ENCODE measurements at places on chromosomes 6 and 20.

- DNase-seq = no peak
Measured at GRCh38 chr6:16844183-16844582, 82.9 kb upstream of the ATXN1 start.

DNA sequence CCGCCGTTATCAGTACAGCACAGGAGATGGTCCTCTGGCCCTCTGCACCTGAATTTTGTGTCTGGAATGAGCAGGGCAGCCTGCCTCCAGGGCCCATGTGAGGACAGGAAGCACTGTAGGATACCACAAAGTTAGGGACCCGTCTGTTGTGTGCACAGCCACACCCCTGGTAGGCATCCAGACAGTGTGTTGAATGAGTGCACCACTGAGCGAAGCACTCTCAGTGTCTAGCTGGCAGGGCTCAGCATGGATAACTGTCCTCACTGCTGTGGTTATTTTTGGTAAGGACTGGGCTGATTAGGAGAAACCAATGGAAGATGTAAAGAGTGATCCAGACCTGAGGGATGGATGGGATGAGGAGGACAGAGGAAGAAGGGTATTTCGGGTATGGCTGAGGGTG lies 178.7 kb downstream of the CLIC5 start:
- no peak for DNase-seq

- no peak for DNase-seq
Measured at GRCh38 chr20:38091441-38092216, 58.1 kb downstream of the RPRD1B start.

DNA sequence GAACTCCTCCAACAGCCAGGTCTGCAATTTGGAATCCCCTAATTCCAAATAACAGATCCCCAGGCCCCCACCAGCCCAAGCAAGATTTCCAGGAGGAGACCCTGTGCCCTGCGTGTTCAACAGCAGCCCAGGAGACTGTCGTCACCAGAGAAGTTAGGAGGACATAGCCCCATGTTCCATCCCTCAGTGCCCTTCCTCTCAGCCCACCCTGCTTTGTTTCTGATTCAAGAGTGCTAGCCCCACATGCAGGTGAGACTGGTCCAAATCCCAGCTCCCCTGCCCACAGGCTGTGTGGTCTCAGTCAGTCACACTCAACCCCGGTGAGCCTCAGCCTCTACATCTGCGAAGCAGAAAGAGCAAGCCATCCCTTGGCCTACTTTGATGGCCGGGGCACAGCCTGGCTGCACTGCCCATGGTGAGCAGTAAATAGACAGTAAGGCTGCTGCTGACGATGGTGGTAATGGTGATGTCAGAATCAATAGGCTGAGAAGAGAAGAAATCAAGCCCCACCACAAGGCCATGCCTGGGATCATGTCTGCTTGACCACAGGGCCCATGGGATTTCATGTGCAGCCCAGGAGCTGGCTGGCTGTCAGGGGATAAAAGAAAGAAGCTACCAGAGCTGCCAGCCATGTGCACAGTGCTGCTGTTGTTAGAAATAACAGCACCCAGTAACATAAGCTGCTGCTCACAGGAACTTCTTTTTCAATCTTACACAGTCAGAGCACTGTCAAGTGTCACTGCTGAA lies 51.5 kb upstream of the NXT1 start:
- DNase-seq = no peak

DNA sequence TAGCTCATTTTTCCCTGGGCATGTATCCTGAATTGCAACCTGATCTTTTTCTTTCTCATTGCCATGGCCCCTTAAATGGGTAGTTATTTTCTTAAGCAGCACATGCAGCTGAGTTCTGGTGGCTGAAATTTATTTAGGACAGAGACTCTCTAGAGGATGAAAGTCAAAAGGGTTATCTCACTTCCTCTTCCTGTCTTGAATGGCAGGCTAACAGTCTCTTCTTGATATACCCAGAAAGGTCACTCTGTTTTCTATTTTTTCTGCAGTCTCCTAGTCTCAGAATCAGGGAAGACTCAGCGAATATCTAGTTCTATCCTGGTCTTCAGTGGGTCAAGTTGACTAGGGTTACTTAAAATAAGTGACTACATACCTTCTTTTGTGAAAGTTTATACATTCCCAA lies 243.3 kb downstream of the EPHA7 start:
- DNase-seq = no peak

GRCh38 chr6:88276331-88276730 lies 110.2 kb upstream of the CNR1 start:
- no peak for DNase-seq

GRCh38 chr20:41167481-41168253 lies 30.3 kb downstream of the PLCG1 start:
- no peak for DNase-seq

DNA sequence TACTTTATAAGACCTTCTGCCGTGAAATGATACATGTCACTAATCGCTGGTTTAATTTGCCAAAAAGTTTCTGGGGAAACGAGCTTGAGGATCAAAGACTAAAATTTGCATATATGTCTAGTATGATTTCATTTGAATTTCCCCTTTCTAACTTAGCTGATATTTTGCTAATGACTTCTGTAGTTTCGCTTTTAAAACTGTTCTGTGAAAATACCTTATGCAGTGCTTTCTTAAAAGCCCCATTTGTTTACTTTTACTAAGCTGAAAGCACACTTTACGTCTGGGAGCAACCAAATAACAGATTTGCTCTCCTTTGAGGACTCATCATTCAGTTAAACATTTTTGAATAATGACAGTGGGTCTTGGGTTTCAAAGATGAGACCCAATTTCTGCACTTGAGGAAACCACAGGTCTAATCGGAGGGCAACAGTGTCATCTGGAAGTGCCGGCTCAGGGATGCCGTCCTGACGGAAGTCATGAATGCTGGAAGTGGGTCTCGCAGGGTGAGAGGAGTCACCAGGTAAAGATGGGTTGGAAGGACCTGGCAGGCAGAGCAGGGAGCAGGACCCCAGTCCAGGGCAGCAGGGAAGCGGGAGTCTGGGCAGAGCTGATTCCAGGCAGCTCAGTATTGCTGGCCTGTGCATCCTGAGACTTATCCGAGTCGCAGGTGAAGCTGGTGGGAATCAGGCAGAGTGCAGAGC lies 33.2 kb downstream of the PLEKHG1 start:
- no peak for DNase-seq

DNA sequence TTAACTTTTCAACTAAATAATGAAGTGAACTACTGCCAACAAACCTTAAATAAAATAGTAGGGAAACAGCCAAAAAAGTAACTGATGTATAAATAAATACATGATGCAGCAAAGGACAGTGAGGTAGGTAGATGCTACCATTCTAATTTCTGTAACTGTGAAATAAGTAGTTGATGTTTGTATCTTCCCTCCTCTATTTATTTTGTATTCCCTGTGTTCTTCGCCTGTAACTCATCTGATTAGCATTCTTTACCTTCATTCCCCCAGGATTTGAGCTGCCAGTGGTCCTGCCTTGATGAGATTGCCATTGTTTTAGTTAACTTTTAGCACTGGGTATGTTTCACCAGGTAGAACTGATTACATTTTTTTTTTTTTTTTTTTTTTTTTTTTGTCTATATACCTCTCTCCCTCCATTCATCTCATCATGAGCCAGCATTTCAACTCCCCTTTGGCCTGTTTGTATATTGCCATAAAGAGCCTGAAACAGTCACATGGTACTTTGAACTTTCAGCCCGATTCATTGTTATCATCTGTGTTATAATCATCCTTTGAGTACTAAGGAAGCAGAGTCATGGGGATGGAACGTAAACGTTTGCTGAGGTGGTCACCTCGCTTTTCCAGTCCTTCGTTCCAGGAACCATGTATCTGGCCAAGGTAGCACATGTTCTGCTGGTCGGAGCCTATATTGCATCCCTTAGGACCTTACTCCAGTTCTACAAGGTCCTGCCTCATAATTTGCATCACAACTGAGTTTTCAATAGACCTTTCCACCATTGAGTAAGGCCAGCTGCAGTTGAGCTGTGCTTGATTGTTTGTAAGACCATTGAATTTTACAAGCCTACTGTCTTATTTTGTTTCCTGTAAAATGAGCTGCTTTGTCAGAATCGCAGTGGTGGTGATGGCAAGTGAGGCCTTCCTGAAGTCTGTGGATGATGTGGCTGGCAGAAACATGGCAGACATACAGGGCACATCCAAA lies 107.6 kb downstream of the JAG1 start:
- no peak for DNase-seq

DNA sequence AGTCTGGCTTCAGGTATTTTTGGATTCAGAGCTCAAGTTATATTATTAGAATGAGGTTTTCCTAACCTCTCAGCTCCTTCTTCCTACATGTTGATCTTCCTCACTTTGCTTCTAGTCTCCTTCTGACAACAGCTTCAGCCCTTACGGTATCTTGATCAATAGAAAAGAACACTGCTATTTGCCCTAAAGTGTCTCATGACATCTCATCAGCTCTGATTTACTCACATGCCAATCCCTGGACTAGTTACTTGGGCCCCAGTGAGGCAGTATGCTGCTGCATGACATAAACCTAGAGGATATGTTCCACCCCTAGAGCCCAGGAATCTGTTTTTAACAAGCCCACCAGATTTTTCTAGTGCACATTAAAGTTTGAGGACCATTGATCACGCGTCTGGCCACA lies 110.3 kb downstream of the UNC5CL start:
- DNase-seq = no peak

GRCh38 chr6:106514583-106514885 lies 114.8 kb downstream of the RTN4IP1 start:
- DNase-seq = no peak
